ENCODE measurements at places on chromosomes 6 and 20. TPM values are rescaled to one million over a fixed set of nuclear protein-coding genes. Genes with fewer than 3 reads are reported as not detected.
A peak's percentile ranks its signal among the peaks of the same experiment; 100 is the strongest.

DNA sequence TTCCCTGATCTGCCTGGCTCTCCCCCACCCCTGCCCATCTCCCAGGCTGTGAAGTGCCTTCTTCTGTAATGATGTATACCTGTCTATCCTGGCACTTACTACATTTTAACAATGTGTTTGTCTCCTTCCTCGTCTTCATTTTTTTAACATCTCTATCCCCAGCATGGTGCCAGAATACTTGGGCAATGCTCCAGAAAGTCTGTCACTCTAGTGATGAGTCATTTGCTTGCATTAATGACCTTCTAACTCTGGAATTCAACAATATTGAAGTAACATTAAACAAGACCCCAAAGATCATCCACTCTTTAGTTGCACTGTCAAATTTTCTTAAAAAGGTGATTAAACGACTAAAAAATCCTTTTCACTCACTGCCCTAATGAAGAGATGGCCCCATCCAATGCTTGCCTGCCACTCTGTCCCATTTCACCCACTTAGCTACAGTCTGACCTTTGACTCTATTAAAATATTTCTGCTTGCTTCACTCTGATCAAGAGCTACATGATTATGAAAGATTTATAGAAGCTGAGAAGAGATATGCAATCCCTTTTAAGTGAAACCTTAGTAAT is 7.7 kb upstream of the KLHL31 start:
- no peaks in the 10 kb centered on the region for H3K36me3 ChIP-seq
- peak; percentile 28 for DNase-seq
- H3K27me3 ChIP-seq = no peaks in the 10 kb centered on the region
- no peak overlapping the region for H3K27ac ChIP-seq

DNA sequence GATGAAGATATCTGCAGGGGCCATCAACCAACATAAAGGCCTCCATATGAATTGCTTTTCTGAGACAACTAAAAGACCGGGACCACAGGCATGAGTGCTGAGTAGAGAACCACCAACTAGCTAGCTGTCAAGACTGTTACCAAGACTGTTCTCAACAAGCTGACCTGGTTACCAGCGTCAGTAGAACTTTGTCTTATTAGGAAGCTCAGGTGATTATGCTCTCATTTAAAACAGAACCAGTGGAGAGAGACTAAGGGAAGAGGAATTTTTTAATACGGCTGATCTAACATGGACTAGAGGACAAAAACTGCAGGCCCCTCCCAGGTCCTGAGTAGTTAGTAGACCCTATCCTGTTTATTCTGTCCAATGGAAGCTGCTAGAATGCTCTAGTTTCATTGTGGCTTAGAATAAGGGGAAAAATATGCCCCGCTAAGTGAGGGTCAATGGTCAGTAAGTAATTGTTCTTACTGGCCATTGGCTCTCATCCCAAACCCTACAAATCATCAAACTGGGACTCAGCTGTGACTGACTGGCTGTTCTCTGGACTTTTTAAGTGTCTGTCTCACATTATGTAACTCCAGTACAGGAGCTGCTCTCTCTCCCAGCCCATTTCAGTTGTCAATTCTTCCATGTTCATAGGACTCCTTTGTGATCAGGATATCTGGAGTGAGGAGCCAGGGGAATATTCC is 3.8 kb upstream of the DYNLRB1 start:
- no peaks in the 10 kb centered on the region for H3K4me1 ChIP-seq
- no peak overlapping the region for H3K4me3 ChIP-seq
- DNase-seq = no peak

GRCh38 chr6:170294298-170294730 is 3.4 kb upstream of the DLL1 start:
- no peak for DNase-seq
- peaks cover 28% of the 10 kb centered on the region for H3K4me1 ChIP-seq
- H3K27ac ChIP-seq = no peak overlapping the region
- H3K27me3 ChIP-seq = no peaks in the 10 kb centered on the region

PRND gene
- polyA plus RNA-seq = not detected

All from pancreas (tissue), 10 donors.